ENCODE measurements at places on chromosomes 5 and 9.

DNA sequence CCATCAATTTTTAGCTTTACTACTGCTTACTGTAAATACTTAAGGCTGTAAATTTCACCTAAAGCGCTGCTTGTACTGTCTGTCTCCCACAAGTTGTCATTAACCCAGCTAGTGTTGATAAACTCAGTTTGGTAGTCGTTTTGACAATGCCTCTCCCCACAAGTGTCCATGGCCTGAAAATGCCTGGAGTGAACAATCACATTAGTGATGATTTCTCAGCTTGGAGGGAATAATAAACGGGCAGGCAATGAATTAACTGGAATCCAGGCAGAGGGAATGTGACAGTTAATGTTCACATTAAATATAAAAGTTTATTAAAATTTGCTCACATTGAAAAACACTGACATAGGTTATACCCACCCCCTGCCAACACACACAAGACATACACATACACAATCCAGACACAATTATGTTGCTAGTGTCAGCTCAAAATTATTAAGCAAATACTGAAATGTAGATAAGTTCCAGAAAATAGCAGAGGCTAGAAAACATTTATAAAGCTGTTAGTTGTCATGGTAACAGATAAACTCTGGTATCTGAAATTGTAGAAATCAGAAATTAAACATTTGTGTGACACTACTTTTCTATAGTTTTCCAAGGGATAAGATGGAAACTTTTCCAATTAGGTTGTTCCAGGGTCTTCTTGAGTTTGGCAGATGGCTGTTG lies 341.9 kb downstream of the DIRAS2 start:
- DNase-seq = no peak

GRCh38 chr9:17342696-17343095 lies 207.9 kb downstream of the CNTLN start:
- no peak for DNase-seq

GRCh38 chr9:126618585-126619360 lies 5.0 kb downstream of the LMX1B start:
- DNase-seq = no peak

GRCh38 chr9:114035221-114035844 lies 42.8 kb downstream of the AMBP start:
- DNase-seq = no peak

DNA sequence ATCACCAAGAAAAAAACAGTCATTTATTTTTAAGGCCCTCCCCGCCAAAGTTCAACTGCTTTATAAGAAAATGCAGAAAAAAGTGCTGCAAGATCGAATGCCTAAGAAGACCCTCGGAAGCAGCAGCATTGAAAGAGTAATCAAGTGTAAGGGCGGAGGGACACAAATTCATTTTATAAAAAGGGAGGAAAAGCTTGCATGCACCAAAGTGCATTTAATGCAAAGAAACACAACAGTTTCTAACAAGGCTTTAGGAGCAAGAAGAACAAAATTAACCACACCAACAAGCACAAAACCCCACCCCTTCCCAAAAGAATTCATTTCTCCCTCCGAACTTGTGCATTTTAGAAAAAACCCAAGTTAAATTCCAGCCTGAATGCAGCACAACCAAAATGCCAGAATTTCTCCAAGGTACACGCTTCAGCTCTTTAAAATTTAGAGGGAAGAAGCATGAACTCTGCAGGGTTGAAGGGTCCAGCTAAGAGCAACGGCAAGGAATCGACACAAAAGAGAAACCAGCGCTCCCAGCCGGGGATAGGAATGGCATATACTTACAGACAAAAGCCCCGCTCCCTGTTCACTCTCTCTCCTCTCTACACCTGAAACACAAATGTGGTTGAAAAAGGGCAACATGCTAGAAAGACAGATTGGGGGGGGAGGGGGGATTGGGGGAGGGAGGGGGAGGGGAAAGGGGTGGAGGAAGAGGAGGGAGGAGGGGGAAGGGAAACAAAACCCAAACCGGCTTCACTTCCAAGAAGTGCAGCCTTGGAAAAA lies at the start of gene NREP:
Gene NREP (minus strand): TSS at position 614 of the 774 bp plus-strand sequence. CDS start 1,422 bp downstream, outside the sequence.
- no peak for DNase-seq

- DNase-seq = no peak
Observed at GRCh38 chr9:96515621-96516470, 65.9 kb downstream of the HABP4 start.

- no peak for DNase-seq
Observed at GRCh38 chr9:109403766-109404320, 83.0 kb upstream of the EPB41L4B start.

- no peak for DNase-seq
Observed at GRCh38 chr9:20462410-20462809, 159.9 kb downstream of the MLLT3 start.

GRCh38 chr9:116496167-116496566 lies 190.9 kb upstream of the TRIM32 start:
- no peak for DNase-seq

DNA sequence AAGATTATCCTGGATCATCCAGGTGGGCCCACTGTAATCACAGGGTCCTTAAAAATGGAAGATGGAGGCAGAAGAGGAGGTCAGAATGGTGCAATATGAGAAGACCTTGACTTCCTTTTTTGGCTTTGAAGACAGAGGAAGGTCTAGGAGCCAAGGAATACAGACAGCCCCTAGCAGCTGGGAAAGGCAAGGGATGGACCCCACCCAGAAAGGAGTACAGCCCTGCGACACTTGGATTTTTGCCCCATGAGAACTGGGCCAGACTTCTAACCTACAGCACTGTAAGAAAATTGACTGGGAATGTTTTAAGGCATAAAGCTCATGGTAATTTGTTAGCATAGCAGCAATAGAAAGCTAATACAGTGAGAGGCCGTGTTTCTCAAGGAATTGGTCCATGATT lies 66.9 kb upstream of the LRRTM2 start:
- DNase-seq = no peak

- DNase-seq = no peak
Observed at GRCh38 chr9:121963528-121963995, 129.5 kb downstream of the TTLL11 start.

DNA sequence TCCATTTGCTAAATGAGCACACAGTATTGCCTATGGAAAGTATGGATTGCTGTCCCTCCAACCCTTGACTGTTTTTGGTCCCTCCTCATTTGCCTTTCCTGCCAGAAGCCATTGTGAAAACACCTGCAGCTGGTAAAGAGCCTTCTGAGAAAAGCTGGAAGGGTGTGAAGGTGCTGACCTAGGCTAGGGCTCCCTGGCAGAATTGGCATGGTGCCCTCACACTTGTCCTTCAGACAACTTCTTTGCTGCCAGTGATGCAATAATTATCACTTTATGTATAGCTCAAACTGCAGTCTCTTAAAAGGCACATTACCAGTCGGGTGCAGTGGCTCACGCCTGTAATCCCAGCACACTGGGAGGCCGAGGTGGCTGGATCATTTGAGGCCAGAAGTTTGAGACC lies 4.2 kb downstream of the TXNDC15 start:
- DNase-seq = no peak

DNA sequence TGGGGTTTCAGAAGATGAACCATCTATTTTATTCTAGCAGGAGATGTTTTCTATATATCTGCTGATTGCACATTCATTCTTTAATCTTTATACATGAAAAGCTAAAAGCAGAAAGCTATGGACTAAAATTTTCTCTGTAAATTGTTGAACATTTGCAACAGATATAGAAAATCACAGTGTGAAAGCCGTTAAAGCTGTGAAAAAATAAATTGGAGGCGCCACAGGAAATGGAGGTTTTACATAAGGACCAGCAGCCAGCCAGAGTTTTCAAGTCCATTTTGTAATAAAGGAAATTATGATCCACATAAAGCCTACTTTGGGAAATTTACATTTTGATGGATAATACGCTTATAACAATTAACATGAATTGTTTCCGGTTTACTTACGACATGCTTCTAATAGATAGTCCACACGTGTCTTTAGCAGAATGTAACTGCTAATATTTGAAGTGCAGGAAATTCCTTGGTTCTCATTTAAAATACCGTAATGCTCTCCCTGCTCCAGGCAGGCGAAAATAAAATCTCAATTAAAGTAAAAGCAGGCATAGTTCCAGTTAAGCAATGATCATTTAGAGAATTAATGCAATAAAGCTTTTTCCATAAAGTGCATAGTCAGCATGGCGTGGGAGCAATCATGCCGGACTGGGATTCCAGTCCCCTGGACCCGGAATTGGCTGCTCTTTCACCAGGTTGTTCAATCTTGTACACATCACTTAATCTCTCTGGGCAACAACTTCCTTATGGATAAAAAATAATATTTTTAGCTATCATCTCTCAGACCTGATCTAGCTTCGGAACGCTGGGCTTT lies 445.4 kb downstream of the ZNF608 start:
- no peak for DNase-seq

- DNase-seq = no peak
Observed at GRCh38 chr9:85137696-85138095, 468.2 kb downstream of the NTRK2 start.

DNA sequence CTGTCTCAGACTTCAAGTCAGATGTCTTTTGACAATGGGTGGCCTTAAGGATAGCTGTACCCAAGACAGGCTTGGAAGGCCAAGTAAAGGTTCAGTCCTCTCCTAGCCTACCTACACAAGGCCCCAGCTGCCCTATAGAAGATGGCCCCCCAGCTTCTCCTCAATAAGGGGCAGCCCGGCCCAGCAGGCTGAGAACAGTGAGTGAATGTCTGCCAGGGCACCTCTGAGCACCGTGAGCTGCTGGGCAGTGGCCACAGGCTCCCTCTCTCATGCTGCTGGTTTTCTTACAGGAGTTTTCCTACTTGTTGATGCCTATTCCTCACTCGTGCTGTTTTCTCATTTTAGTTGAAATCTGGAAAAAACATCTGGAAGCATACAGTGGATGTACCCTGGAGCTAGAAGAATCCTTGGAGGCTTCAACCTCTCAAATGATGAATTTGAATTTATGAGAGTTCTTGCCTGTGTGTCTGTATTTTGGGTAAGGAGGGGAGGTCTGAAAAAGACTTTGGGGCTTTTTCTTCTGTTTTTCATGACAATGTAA lies 40.1 kb downstream of the SECISBP2 start:
- DNase-seq = no peak

- no peak for DNase-seq
Observed at GRCh38 chr5:41927604-41928003, 2.5 kb downstream of the FBXO4 start.

- DNase-seq = no peak
Observed at GRCh38 chr5:77971776-77972468, 195.8 kb upstream of the TBCA start.

DNA sequence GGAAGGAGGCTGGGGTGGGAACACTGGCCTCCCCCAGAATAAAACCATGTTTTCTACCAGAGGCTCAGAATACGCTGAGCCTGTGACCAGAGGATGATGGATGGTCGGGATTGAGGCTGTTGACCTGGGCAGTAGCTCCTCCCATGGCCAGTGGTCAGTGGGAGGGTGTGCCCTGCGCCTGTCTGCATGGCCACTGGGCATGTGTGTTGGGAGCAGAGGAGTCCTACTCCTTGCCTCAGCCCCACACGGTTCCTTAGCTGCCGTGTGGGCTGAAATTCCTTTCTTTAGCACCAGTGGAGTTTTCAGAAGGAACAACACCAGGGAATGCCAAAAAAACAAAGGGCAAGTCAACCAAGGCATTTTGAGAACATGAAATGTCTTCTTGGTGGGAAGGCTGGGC lies 8.5 kb upstream of the RMND5B start:
- no peak for DNase-seq

GRCh38 chr9:131590907-131591844 lies 45.9 kb downstream of the PRRT1B start:
- DNase-seq = peak; percentile 75

GRCh38 chr9:14066831-14067230 lies 247.1 kb downstream of the NFIB start:
- no peak for DNase-seq

DNA sequence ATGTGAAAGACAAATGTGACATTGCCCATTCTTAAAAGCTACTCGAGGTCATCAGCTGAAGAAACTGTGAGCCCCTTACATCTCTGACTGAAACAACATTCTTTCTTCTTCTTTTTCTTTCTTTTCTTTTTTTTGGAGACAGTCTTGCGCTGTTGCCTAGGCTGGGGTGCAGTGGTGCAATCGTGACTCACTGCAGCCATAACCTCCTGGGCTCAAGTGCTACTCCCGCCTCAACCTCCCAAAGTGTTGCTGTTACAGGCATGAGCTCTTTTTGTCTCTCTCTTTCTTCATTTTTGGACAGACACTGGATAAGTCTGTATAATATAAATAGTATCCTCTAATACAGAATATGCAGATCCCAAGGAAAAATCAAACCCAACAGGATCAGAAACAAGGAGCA lies 263.7 kb upstream of the KLF9 start:
- DNase-seq = no peak

DNA sequence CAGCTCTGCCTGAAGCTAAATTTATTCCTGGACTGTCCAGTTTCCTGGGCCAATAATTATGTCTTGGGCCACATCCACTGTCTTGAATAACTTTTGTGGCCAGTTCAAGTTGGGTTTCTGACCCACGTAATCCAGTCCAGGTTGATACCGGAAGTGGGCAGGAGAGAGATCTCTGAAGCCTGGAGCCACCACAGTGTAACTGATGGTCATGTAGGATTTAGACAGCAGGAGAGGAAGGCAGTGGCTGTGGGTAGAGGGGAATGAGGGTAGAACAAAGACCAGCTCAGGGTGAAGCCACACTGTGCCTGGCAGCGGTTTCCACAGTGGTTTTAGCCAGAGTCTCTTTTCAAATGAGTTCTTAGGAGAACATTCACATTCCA lies 30.2 kb downstream of the SH3PXD2B start:
- no peak for DNase-seq

GRCh38 chr5:58405175-58405574 lies 54.7 kb downstream of the PLK2 start:
- no peak for DNase-seq

DNA sequence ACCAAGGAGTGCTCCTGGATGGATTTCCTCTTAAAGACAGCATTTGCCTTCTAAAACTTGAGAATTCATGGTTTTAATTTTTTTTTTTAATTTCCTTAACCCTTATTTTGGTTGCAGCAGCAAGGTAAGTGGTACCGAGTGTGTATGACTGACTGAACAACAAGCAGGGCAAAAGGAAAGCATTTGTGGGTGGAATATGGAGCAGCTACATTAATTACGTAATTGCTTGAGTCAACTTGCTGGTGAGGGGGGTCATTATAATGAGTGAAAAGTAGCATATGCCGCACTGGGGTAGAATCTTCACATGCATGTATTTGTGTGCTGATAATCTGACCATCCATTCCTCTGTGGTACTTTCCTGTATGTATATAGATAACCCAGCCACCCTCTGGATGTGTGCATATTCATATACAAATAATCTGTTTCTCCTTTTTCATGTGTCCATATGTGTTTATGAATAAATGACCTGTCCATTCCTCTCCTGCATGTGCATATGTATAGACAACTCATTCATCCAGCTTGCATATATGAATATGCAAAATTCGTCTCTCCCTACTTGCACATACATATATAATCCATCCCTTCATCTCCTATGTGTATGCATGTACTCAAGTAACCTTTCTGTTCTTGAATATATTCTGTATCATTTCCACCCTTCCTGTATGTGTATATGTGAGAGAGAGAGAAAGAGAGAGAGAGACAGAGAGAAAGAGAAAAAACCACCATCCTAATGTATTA lies 147.5 kb upstream of the RUSC2 start:
- DNase-seq = no peak
